ENCODE measurements at places on chromosomes 16 and 17.

GRCh38 chr17:49361129-49361901, 735 bp downstream of the ZNF652 start:
- peak; percentile 88 for DNase-seq

- no peak for DNase-seq
These were observed 89.6 kb downstream of the CDH13 start for GRCh38 chr16:82716361-82716855.

- no peak for DNase-seq
These were observed 28.5 kb upstream of the SLC38A8 start for GRCh38 chr16:84071121-84071520.

DNA sequence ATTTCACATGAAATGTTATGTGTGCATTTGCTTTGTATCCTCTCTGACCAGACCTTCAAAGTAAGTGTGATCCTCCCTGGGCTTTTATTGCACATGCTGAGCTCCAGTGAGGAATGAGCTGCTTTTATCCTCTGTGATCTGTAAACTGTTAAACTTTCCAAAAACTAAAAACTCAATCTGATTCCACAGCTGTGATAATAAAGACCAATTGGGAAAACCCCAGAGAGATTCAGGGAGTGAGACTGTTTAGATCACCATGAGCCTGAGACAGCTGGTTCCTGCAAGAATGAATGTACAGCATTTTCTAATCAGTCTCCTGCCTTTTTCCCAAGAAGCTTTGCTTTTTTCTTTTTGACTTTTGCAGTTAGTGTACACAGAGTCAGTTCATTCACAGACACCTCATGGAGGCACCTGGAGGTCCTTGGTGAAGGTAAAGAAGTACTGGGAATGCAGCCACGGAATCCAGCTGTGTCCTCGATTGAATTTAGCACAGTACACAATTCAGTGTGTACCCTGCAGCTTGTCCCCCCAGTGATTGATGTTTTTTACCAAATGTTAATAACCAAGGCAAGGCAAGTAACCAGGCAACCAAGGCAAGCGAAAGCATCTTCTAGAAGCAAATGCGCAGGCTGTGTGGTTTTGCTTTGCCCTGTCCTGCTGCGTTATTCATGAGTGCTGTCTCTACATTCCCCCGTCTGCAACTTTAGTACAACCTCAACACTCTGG, 182.6 kb downstream of the LGALS9B start:
- DNase-seq = no peak

GRCh38 chr16:90032674-90033331, 13.5 kb upstream of the DBNDD1 start:
- DNase-seq = no peak

- DNase-seq = no peak
These were observed 359.8 kb upstream of the ERCC4 start for GRCh38 chr16:13560151-13560550.

DNA sequence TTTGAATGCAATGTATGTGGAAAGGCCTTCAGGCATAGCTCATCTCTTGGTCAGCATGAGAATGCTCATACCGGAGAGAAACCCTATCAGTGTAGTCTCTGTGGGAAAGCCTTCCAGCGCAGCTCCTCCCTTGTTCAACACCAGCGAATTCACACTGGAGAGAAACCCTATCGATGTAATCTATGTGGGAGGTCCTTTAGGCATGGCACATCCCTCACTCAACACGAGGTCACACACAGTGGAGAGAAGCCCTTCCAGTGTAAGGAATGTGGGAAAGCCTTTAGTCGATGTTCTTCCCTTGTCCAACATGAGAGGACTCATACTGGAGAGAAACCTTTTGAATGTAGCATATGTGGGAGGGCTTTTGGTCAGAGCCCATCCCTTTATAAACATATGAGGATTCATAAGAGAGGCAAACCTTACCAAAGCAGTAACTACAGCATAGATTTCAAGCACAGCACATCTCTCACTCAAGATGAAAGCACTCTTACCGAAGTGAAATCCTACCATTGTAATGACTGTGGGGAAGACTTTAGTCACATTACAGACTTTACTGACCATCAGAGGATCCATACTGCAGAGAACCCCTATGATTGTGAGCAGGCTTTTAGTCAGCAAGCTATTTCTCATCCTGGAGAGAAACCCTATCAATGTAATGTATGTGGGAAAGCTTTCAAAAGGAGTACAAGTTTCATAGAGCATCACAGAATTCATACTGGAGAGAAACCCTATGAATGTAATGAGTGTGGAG, 24.7 kb downstream of the ZFP90 start:
- DNase-seq = no peak

- DNase-seq = no peak
These were observed 16.5 kb upstream of the CMTM4 start for GRCh38 chr16:66713076-66713475.
